ENCODE measurements at places on chromosomes 11 and 22.

DNA sequence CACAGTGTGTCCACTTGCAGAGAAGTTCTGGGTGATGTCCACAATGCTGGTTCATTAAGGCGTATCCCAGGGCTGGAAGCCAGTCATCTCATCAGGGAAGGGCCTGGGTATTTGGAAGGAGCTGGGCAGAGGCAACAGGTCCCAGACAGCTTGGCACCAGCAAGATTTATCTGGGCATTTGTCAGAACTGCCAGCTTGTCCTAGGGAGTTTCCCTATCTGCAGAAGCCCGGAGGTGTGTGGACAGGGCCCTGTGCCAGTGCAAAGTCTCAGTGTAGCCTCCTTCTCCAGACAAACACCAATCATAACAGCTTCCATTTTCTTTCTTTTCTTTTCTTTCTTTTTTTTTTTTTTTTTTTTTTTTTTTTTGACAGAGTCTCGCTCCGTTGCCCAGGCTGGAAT, 125.3 kb upstream of the TIMP3 start:
- no peak for DNase-seq

GRCh38 chr11:83611600-83611999, 325.4 kb upstream of the CCDC90B start:
- DNase-seq = no peak

- no peak for DNase-seq
Measured at GRCh38 chr22:26431261-26431995, 2.4 kb downstream of the ASPHD2 start.

DNA sequence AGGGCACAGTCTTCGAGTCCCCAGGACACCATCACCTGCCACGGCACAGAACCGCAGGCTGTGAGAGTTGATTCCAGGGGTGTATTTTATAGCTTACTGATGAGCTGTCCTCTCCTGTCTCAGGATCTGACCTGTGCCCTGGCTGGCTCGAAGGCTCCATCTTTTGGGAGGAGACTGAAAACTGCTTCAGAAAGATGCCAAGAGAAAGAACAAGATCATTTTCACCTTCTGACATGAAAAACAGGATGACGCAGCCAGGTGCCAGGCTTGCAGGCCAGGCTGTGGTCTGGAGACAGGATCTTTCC, 2.2 kb downstream of the MRGPRD start:
- DNase-seq = no peak

Measured in progenitor cell of endocrine pancreas (in vitro differentiated cells).